ENCODE measurements at places on chromosomes 4 and X.

- DNase-seq = no peak
These were observed 47.4 kb upstream of the KDR start for GRCh38 chr4:55172694-55173287.

- DNase-seq = no peak
These were observed 180.7 kb upstream of the DIPK2B start for GRCh38 chrX:45381366-45381765.

DNA sequence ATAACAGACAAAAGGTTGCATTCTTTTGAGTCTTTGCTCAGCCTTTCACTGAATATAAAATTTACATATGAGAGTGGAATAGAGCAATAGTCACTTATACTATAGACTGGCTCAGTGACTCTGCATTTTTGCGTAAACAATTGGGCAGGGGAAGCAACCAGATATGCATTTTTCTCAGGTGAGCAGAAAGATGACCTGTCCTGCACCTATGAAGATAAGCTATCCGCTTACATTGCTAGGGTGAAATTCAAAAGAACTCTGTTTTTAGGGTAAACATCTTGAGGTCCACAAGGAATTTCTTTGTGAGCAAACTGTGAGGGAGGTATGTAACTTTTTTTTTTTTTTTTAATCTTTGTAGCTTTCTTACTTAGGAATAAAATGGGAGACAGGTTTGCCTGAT lies 602.4 kb upstream of the PRKX start:
- no peak for DNase-seq

- no peak for DNase-seq
These were observed 28.5 kb downstream of the NKX1-1 start for GRCh38 chr4:1377606-1378261.

- DNase-seq = no peak
These were observed 6.2 kb upstream of the IQSEC2 start for GRCh38 chrX:53287493-53288138.

DNA sequence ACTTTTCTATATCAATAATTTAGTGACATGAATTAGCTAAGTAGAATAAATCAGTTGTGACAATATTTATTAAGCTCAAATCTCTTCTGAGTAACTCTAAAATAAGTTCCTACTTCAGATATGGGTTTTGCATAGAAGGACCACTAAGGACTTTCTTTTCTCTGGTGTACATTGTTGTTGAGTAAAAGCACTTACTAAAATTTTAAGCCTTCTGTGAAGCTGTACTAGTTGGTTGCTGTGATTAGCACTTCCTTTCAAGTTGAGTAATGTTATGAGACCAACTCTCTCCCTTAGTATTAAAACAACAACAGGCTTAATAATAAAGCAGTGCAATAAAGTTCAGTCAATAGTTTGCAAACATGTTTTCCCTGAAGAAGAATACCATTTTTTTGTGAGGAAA lies 667.4 kb upstream of the NDST4 start:
- no peak for DNase-seq
